ENCODE measurements at places on chromosomes 13 and 19.

DNA sequence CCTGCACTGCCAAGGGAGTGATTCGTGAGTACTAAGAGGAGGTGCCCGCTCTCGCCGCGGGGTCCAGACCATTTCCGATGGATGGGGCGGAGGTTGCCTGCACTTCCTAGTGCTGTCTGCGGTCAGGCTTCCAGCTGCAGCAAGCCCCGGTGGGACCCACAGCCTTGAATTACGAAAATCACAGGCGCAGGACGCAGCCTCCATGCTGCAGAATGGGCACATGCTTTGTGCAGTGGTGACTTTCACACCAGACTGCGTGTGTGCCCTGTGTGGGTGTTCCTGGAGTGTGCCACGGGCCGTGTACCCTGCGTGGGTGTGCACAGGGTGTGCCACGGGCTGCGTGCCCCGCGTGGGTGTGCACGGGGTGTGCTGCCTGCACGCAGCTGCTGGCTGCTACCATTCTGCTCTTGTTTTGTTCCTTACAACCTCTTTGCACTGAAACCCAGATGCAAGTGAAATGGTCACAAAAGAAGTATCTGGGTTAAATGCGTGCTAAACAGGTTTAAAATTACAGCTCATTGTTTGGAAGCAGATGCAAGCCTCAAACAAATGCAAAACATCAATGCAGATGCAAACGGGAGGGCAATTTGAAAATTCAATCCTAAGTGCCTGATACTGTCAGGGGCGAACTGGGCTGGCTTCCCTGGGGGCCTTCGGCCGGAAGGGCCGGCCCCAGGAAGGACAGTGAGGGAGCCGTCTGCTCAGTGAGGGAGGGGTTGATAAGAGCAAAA, 221.2 kb upstream of the SOX1 start:
- no peak for DNase-seq

GRCh38 chr19:47228168-47228936, 2.6 kb downstream of the BBC3 start:
- no peak for DNase-seq

DNA sequence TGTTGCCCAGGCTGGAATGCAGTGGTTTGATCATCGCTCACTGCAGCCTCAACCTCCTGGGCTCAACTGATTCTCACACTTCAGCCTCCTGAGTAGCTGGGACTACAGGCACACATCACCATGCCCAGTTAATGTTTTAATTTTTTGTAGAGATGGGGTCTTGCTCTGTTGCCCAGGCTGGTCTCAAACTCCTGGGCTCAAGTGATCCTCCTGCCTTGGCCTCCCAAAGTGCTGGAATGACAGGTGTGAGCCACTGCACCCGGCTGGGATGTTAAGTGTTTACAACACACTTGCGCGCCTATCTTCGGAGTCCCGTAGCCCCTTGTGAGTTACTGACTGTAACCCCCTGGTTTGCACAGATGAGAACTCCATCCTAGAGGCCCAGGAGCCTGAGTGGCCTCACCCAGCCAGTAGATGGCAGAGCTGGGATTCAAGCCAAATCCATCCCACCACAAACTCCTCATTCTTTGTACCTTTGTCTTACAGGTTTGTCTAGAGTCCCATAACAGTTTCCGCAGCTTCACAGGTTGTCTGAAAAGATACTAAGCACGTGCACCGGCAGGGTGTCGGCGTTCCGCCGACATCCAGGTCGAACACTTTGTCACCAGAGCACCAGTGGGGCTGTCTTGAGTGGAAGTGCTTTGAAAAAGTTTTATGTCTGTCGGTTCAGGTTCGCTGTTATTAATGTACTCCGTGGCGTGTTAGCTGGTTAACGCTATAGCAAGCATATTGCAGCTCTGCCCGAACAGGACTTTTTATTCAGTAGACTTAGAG, 14.7 kb downstream of the MAG start:
- no peak for DNase-seq

- DNase-seq, result no peak
Measured at GRCh38 chr19:3604987-3605343, 1.7 kb downstream of the TBXA2R start.

- DNase-seq, result no peak
Measured at GRCh38 chr13:48873587-48873986, 102.1 kb upstream of the FNDC3A start.

GRCh38 chr13:51659276-51660127, 75.2 kb downstream of the WDFY2 start:
- DNase-seq, result no peak

DNA sequence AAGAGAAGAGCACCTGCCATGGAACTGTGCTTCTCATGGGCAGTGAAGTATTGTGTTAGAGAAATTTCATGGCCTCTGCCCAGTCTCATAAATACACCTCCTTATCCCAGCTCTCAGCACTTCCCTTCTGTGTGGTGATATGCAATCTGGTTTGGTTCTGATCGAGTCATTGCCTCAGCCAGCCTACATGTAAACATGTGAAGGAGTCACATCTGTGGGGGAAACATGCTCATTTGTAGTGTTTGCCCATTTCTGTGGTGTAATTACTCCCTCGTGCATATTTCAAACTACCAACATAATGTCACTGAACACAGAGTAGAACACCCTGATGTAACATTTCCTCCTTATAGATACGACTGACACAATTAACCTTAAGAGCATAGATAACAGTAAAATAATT, 183.0 kb downstream of the DCT start:
- DNase-seq, result no peak

GRCh38 chr19:35279985-35280821, 2.1 kb upstream of the HAMP start:
- DNase-seq, result no peak

- no peak for DNase-seq
Measured at GRCh38 chr19:51325161-51325976, 13.9 kb downstream of the IGLON5 start.

DNA sequence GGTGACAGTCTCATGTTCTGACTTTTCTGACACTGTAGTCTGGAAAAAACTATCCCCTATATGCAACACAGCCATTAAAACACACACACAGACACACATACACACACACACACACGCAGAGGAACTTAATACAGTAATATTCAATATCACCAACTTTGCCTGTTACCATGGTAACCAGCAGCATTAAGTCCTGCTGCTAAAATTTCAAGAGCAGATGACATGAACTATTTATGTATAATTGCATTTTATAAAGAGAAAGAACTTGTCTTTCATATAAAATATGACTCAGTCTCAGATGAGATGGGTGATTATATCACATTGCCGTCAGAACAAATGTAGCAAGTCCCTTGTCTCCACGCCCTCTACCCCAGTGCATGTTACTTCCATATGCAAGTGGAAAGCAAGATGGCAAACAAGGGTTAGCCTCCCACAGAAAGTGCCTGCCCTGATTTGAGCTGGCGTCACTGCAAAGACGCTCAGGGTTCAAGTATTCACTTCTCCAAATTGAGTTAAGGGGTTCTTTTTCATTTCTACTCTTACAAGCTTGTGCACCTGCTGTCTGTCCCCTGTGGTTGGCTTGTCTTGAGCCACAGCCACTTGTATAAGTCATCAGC, 576.8 kb downstream of the UQCRFS1 start:
- no peak for DNase-seq

Measured in stimulated activated CD4-positive, alpha-beta T cell treated with anti-CD3 and anti-CD28 coated beads, TNF-alpha, amount 100 ng/mL, for 24 hours (primary cell).